Activated naive CD4-positive, alpha-beta T cell (primary cell): ENCODE measurements at places on chromosomes 5 and 9.

- no peak for DNase-seq
Measured at GRCh38 chr9:33129886-33130881, 37.0 kb downstream of the B4GALT1 start.

- DNase-seq = no peak
Measured at GRCh38 chr9:129620669-129621295, at the start of gene C9orf50. Gene C9orf50, minus strand, starts transcription at chr9:129621101. Its CDS starts 527 bp downstream, at chr9:129620574.

DNA sequence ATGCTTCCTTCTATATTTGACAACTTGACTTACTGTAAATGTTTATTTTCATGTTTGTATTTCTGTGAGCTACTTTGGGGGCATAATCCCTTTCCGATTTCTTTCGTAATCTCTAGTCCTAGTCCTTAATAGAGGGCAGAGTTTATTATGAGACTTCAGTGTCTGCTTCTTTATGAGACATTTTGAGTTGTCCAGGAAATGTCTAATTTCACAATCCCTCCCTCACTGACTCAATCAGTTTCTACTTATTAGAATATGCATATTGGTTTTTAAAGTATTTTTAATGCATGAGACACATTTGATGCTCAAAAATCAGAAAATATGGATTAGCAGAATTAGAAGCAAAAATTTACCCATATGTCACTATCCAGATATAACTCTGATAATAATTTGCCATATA, 160.9 kb downstream of the FOCAD start:
- no peak for DNase-seq

GRCh38 chr5:141851195-141851874, 26.9 kb downstream of the PCDH1 start:
- no peak for DNase-seq

DNA sequence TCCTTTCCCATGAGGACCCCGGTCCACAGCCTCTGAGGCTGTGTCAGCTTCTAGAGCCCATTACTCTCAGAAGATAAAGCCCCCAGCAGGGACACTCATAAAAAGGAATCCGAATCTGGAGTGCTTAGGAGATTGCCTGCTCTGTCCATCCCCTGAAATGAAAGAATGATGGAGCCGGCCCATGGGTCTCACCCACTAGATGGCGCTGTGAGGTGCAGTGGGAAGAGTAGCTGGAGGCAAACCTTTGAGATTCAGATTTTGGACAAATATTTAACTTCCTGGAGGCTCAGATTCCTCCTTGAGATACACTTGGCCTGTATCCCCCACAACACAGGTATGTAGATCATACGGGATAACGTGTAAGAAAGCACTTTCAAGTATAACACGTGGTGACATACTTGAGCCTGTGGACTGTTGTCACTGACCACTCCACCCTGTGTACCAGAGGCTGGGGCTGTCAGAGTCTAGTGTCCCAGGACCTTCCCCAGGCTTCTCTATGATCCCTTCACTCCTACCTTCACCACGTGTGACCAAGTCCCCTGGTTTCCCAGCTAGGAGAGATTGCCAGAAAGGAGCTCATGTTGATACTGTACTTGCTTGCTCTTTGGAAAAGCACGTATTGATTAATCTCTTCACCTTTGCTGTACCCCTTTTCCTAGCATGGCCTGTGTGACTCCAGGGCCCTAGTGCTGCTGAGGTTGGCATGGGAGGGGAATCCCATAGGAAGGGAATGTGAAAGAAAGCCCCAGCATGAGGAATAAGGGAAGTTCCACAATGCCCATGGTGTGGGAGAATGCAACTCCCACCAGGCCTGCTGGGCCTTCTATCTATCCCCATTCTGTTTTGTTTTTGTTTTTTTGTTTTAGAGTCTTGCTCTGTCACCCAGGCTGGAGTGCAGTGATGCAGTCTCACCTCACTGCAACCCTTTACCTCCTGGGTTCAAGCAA, 32.1 kb downstream of the TRMO start:
- DNase-seq = peak; percentile 31

DNA sequence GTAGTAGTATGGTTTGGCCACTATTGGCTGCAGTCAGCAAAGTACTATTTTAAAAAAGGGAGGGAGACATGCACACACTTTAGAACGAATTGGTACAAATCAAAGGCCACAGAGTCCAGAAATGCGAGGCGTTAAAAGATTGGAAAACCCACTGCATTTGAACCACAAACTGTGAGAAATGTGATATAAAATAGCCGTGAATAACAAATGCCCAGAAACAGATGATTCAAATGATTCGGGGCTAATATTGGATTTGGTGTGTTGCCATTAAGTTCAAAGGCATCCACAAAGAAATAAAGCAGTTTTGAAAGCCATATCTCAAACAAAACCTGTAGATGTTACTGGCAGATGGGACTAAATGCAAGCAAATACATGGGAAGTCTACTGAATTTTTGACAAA, 140.9 kb upstream of the HMHB1 start:
- no peak for DNase-seq

DNA sequence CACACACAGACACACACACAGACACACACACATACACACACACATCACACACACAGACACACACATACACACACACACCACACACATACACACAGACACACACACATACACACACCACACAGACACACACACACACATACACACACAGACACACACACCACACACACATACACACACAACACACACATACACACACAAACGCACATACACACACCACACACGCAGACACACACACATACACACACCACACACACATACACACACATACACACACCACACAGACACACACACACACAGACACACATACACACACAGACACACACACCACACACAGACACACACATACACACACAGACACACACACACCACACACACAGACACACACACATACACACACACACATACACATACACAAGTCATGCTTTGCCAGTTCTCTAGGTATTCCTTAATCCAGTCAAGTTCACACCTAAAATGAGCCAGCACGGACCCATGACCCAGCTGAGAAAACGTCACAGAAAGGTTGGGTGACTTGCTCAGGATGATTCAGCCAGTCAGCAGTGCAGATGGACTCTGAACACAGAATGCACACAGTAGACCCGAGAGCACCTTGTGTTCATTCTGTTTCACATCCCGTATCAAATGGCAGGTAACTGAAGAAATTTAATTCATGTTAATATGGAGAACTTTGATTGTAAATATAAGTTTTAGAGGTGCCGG, 746.4 kb downstream of the MTRR start:
- DNase-seq = no peak

- no peak for DNase-seq
Measured at GRCh38 chr9:17870722-17871121, 291.9 kb downstream of the SH3GL2 start.

DNA sequence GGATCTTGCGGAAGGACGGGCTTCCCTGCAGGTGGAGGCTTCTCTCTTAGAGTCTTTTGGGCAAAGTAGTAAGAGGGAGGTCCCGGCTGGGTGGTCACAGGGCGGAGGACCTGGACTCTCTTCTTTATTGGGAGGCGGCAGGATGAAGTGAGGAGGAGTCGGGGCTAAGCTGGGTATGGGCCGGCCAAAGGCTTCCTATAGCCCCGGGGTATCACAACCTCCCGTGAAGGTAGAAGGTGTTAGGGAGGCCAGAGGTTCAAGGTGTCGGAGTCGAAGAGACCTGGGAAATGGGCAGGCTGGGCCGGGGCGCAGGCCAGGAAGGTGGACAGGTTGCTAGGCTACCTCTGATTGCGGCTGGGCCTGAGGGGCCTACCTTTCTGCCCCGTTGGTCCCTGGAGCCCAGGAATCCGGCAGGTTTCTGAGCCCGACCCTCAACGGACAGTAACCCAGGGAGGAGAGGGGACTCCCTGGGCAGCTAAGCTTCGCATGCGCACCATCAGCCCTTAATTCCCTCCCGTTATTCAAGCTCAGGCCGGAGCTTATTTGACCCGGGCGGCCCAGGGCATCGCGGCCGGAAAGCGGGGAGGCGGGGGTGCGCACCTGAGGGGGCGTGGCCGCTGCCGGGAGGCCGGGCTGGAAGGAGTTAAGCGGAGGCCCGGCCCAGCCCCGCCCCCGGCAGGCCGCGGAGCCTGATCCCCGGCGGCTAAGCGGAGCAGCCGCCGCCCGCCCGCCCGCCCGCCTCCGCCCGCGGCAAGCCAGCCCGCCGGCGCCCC, at the start of gene TESK1:
Gene TESK1, plus strand, starts transcription at position 685 of the 773 bp plus-strand sequence. CDS start 358 bp downstream, outside the sequence.
- peak; percentile 81 for DNase-seq

GRCh38 chr5:73796164-73797131, 170.5 kb downstream of the ARHGEF28 start:
- DNase-seq = no peak

GRCh38 chr9:38007016-38007415, 62.0 kb downstream of the SHB start:
- DNase-seq = no peak

DNA sequence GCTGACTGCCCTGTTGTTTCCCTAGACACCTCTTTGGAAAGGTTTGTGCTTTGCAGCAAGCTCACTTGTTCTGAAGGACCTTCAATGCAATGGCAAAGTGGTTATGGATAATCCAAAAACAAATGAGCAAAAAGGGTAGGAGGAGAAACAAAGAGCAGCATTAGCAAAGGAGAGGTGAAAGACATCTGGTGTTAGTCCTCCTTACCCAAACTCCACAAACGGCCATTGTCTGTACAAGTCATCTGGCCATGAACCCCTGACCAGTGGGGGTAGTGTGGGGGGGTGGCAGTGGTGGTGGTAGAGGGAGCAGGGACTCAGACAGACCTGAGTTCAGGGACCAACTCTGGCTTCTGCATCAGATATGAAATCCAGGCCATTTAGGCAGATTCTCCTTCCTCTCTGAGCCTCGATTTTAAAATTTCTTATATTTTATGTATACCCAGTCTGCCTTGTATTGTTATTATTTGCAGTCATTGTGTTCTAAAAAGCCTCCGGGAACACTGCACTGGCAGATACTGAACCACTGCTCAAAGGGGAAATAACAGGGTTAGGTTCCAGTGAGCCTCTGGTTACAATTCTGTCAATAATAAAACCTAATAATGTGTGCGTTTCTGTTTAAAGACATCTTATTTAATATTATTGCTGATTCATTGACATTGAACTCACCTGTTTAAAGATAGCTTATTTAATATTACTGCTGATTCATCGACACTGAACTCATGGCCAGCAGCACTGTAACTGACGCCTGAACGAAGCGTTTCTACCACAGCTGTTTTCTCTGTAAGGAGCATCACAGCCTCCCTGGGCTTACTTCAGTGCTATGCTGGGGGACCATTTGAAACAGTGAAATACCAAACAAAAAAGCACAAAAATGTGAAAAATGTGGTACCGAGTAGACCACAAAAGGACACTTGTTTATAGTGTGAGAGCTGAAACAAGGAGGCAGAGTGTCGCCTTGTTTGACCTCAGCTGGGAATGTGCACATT, 156.0 kb downstream of the SEC61B start:
- no peak for DNase-seq

DNA sequence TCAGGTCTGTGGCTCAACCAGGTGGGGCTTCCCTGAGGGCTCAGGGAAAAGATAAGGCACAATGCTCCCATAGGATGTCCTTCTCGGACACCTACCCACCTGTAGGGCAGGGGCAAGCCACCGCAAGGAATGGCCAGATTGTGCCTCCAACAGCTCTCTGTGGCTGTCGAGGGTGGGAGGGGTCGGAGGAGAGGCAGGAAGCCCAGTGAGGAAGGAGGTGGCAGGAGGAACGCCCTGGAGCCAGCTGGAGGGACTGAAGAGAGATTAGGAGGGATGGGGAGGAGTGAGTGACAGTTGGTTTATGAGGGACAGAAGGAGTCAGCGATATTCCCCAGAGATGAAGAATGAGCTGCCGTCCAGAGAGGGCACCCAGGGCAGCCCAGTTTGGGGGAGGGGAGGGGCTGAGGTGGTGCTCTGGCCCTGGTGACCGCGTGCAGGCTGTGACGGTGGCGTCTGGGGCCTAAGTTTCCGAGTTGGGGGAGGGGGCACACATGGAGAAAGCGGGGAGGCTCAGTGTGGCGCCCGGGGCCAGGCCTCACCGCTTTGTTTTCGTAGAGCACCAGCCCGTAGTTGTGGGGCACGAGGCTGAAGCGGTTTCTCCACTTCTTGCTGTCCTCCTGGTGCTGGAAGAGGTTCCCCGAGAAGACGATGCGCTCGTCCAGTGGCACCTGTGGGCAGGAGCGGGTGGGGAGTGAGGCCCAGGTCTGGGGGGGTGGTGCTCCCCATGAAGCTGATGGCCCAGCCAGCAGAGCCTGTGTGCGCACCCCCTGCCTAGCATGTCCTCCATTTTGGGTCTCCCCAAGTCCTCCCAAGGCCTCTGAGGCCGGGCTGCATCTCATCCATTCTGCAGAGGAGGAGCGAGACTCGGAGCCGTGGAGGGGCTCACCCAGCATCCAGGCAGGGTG, 75.6 kb downstream of the LRSAM1 start:
- DNase-seq = no peak

GRCh38 chr9:6557883-6558616, 87.5 kb downstream of the GLDC start:
- DNase-seq = no peak

- no peak for DNase-seq
Measured at GRCh38 chr5:43140286-43140685, 19.6 kb downstream of the ZNF131 start.

- DNase-seq = no peak
Measured at GRCh38 chr5:77031891-77032290, 1.7 kb downstream of the AGGF1 start.

- no peak for DNase-seq
Measured at GRCh38 chr5:115898656-115899055, 56.9 kb downstream of the AP3S1 start.

DNA sequence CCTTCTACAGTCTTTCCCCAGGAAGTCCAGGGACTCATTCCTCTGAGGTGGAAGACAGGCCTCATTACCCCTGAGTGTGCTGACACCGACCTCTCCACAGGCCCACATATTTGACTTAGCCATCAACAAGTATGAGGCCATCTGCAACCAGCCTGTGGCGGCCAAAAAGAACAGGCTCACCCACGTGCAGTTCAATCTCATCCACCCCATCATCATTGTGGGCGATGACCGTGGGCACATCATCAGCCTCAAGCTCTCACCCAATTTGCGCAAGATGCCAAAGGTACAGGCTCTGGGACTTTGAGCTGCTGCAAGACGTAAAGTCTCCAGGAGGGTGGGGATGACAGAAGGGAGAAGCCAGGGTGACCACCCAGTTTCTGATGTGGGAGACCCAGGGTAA, 5.6 kb downstream of the ENHO start:
- DNase-seq = no peak

DNA sequence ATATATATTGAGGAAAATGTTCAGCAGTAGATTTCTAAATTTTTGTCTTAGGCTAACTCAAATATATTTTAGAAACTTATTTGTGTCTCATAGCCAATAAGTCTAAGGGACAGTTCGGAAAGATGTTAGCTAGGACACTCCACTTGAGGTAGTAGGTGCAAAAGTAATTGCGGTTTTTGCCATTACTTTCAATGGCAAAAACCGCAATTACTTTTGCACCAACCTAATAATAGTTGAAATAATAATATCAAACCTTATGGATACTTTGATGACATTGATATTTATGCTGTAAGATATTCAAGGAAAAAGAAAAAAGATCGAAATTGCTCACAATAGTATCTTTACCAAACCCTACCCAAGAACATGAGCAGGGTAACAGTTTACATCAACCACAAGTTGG, 555.5 kb upstream of the ST8SIA4 start:
- no peak for DNase-seq

- no peak for DNase-seq
Measured at GRCh38 chr5:19837536-19838174, 150.3 kb downstream of the CDH18 start.
